ENCODE measurements at places on chromosomes 12 and 14.

DNA sequence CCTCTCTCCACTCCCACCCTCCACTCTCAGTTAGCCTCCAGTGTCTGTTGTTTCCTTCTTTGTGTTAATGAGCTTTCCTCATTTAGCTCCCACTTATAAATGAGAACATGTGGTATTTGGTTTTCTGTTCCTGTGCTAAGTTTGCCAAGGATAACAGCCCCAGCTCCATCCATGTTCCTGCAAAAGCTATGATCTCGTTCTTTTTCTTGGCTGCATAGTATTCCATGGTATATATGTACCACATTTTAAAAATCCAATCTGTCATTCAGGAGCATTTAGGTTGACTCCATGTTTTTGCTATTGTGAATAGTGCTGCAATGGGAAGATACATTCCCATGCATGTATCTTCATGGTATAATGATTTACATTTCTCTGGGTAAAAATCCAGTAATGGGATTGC is 2.8 kb upstream of the WASHC4 start:
- DNase-seq: no peak

- peak; percentile 53 for DNase-seq
These were observed 29.1 kb downstream of the NFYB start for GRCh38 chr12:104108755-104109445.

- no peak for DNase-seq
These were observed 379.8 kb downstream of the VRK1 start for GRCh38 chr14:97177016-97177415.

- DNase-seq: no peak
These were observed 80.0 kb upstream of the RGS6 start for GRCh38 chr14:71852181-71852580.

- DNase-seq: no peak
These were observed 48.1 kb downstream of the GALNT8 start for GRCh38 chr12:4768341-4768740.

GRCh38 chr12:78651755-78652154 is 212.8 kb upstream of the SYT1 start:
- no peak for DNase-seq

GRCh38 chr12:96260231-96260630 is 66.1 kb downstream of the ELK3 start:
- DNase-seq: no peak

GRCh38 chr12:115763376-115763775 is 514.1 kb downstream of the MED13L start:
- DNase-seq: no peak

DNA sequence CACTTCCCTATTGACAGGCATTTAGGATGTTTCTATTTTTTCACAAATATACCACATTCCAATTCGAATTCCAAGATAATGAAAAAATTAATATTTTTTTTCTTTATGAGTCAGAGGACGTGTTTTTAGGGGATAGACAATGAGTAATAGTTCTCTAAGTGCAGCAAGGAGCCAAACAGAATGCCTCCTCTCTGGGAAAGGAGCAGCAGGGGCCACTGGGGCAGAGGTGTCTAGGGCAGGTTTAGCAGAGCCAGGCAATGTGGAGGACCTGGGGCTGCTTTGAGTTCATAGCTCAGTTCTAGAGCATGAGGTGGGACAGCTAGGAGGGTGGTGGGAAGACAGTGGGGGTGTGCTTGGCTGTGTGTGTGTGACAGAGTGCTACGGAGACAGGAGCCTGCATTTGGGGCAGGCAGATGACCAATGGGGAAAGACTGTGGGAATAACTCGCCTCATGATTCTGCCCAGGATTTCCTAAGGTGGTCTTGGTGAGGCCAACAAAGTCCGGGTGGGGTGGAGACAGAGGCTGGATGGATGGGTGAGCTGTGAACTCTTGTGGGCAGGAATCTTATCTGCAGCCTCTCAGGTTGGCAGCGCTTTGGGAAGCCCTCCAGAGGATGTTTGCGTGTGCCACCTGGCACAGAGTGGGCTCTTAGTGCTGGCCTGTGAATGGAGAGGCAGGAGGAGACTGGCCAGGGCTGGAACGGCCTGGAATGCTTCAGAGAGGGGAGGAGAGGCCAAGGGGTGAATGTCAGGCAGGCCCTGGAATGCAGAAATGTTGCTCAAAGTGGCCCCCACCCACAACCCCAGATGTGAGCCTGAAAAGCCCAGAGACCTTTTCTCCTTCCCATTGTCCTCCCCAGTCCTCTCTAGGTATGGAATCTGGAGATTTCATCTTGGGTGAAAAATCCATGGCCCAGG is 2.4 kb upstream of the KRT7 start:
- DNase-seq: no peak

DNA sequence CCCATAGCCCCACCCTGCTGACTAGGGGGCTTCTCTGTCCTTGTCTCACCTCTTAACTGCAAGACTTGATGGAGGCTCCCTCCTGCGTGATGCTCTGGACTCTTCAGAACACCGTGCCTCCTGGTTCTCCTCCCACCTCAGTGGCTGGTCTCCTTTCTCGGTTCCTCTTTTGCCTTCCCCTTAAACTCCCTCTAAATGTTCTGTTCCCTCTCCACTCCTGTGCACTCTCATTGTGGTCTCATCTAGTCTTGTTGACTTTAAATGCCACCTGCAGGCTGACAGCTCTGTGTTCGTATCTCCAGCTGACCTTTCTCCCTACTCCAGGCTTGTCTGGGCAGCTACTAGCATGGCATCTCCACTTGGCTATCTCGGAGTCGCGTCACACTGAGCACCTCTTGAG is 28.3 kb downstream of the DYNC1H1 start:
- no peak for DNase-seq

- DNase-seq: no peak
These were observed 20.7 kb downstream of the YARS2 start for GRCh38 chr12:32734952-32735351.

- peak; percentile 49 for DNase-seq
These were observed 6.9 kb downstream of the GNPTAB start for GRCh38 chr12:101823891-101824290.

DNA sequence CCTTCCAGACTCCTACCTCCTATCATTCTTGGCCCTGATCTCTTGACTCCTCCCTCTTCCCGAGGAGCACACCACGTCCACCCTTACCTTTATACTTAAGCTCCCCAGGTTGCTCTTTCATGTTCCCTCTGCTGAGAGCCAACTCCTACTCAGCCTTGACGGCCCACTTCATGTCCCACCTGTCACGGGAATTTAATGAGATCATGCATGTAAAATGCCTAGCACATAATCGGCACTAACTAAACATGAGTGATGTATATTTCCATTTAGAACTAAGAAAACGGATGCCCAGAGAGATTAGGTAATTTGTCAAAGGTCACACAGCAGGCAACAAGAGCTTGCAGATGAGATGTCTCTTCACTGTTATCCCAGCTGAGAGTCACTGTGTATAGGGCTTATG is 45.1 kb downstream of the NOS1 start:
- DNase-seq: no peak

- DNase-seq: no peak
These were observed 157.6 kb downstream of the FOXA1 start for GRCh38 chr14:37437490-37437889.

- DNase-seq: no peak
These were observed 77.6 kb downstream of the NTF3 start for GRCh38 chr12:5509557-5509956.

DNA sequence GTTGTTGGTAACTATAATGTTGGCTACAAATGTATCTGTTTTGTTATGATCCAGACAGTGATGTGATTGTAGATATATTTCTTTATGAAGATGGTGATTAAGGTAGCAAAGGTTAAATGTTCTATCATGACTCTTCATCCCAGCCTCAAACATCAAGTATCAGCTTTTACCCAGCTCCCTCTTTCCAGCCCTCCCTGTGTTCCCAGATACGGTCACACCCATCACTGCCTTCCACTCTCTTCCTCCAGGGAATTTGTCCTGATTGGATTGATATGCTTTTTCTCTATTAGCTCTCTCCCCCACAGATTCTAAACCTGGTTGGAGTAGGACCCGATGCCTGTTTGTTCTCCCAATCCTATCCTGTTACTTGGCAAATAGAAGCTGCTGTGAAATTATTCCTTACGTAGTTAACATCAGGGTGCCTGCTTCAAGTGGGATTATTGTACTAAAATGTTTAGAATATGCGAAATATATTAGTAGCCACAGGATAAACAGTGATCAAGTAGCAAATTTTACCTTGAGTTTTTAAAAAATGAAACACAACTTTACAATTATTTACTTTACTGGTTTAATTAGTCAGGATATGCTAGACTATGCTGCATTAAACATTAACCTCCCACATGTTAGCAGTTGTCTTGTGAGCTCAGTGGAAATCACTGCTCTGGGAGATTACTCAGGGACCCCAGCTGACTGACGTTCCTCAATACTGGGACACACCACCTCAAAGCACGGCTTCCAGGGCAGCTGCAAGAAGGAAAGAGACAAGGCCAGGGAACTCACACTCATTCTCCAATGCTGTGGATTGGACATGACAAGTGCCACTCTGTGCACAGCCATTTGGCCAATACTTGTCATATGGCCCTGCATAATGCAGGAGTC is 165.3 kb downstream of the ALX1 start:
- no peak for DNase-seq

GRCh38 chr12:4951083-4951482 is 41.4 kb downstream of the KCNA1 start:
- no peak for DNase-seq

- DNase-seq: no peak
These were observed 5.8 kb upstream of the NRXN3 start for GRCh38 chr14:78164226-78164853.
